Activated T-cell treated with anti-CD3 and anti-CD28 coated beads for 1 hour (primary cell): ENCODE measurements at places on chromosomes 11 and 22.

GRCh38 chr11:106461839-106462545 lies 384.5 kb downstream of the AASDHPPT start:
- DNase-seq: no peak

DNA sequence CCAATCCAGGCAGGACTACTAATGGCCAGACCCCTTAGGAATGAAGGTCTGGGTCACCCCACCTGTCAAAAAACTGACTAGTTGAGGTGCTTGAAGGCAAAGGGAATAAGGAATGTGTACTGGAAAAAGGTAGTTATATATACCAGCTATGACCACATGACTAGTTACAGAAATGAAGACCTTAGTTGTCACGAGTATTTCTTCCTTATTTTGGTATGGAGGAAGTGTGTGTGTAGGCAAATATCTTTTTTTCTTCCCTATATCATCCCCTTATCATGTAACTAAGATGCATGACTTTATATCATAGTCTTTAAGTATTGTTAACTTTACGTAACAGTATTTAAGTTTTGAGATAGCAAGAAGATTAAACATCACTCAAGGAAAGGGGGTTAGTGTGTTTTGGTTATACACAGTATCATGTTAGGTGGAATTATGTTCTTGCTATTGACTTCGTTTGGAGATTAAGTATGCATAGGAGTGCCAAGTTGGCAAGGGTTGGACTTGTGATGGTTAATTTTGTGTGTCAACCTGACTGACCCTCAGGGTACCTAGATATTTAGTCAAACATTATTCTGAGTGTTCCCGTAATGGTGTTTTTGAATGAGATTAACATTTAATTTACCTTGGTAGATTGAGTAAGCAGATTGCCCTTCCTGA lies 38.2 kb upstream of the NARS2 start:
- DNase-seq: no peak

GRCh38 chr22:48758881-48759875 lies 1068.5 kb downstream of the BRD1 start:
- DNase-seq: no peak

DNA sequence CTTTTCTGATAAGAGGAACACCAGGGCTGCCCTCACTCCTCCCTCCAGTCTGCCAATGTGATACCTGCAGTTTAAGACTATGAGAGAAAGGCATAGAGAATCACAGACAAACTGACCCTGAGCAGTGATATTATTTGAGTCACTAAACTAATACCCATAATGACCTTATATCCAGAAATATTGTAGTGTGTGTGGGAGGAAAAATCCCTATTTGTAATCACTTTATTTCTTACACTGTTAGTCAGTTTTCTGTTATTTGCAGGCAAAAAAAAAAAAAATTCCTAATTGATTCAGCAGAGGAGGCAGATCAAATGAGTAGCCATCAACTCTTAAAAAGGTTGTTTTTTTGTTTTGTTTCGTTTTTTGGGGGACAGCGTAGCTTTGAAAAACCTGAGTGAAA lies 82.5 kb downstream of the MAML2 start:
- DNase-seq: no peak

- peak; percentile 20 for DNase-seq
Measured at GRCh38 chr22:23119494-23120414, 22.0 kb downstream of the RSPH14 start.

- DNase-seq: no peak
Measured at GRCh38 chr11:29676993-29677392, 339.8 kb downstream of the KCNA4 start.

GRCh38 chr22:46578251-46578823 lies 40.9 kb upstream of the CELSR1 start:
- DNase-seq: no peak

GRCh38 chr11:6403539-6403938 lies 13.3 kb downstream of the SMPD1 start:
- DNase-seq: no peak

DNA sequence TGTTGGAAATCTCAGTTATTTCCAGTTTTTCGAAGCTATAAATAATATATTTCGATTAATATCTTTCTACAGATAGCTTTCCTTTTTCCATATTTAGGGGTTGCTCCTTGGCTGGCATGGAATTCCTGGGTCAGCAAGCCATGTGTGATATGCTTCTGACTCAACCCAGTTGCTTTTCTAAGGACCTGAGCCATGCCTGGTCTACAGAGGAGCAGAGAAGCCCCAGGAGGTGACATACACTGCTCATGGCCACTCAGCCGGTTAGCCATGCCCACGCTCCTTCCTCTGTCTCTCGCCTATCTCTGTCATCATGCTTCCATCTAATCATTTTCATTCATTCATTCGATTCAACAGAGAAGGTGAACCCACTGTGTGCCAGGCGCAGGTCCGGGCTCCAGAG lies 23.2 kb upstream of the PDGFB start:
- no peak for DNase-seq

DNA sequence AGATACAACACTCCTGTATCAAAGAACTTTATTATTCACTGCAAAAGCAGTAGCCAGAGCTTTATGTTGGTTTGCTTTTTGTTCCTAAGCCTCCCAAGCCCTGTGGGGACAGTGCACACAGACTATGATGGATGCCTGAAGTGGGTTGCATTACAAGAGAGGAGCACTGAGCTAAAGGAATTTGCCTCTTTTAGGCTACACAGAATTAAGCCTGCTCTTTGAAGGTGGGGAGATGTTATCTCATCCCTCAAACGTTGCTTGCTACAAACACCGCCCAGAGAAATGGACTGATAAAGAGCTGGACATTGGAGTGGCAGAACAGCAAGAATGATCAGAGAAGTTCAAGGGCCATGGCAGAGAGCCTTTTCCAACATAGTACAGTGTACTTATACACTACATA lies 2.5 kb upstream of the POGLUT3 start:
- DNase-seq: no peak

DNA sequence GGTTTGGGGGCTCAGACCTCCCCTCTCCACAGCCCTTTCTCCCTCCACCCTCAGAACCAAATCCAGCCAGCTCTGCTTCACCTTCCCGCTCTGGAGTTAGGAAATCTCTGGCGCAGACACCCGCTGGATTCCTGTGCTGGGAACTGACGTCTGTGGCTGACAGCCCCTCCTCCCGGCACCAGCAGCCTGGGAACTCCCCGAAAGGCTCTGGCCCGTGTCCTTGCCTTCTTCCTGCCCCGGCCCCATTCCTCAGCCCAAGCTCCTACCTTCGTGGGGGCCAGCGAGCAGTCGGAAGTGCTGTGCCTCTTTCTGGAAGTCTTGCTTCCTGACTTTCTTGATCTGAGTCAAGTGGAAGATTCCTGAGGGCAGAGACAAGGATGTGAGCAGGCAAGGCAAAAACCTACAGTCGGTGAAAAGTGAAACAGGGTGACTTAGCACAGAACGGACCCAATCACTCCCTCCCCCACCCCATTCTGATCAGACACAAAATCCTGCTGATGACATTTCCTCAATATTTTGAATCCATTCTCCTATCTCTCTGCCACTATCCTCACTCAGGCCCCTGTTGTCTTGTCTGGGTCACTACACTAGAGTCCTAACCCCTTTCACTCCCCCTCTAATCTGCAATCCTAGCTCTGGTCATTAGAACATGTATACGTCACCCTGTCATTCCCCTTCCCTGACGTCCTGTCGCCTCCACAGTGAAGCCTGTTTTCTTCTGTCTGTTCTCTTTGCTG lies 34.1 kb downstream of the CHRDL2 start:
- no peak for DNase-seq

DNA sequence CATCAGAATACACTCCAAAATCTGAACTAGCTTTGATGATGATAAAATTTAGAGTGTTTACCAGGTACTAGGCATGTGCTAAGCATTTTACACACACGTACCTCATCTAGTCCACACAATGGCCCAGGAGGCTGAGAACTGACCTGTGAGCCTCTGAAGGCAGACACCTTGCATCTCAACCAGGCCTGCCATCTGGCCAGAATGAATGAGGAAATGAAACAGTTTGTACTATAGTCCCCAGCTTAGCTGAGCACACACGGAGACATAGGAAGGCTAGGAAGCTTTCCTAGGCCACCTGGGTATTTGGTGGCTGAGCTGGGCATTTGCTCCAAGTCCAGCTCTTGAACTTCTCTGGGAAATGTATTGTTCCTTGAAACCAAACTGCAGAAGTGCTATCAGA lies 6.9 kb upstream of the SHANK3 start:
- no peak for DNase-seq

GRCh38 chr22:43995798-43996169 lies 28.3 kb upstream of the PARVB start:
- no peak for DNase-seq

- DNase-seq: no peak
Measured at GRCh38 chr11:102306817-102307726, 10.2 kb upstream of the BIRC3 start.

DNA sequence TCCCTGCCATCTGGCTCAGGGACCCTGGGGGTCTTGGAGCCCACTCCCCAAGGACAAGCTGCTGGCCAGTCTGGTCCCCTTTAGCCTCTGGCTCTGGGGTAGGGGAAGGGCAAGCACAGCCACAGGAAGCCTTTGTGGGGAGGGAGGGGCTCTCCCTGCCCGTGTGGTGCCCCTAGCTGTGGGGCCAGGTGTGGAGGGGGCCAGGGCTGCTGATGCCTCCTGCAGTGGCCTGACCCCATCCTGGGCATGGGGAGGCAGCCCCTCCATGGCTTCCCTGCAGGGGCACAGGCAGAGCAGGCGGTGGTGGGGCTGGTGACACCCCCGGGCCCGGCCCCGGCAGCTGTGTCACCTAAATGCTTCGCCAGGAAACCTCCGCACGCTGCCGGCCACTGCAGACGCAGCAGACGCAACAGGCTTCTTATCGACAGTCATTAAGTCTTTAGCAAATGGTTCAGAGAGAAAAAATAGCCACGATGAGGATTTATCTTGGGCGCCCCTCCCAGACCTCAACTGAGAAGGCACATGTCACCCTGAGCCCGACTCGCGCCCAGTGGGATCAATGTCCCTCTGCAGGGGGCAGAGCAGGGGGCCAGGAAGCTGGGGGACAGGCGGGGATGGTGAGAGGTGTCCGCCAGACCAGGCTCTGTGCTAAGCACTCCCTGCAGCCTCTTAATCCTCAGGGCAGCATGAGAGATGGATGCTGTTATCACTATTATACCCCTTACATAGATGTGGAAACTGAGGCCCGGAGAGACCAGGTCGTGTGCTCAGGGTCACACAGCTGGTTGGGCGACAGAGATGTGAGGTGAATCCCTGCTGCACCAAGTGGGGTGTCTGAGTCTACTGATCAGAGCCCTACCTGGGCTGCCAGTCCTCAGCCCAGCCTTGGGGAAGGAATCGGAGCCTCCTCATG lies 33.9 kb downstream of the FLRT1 start:
- no peak for DNase-seq

DNA sequence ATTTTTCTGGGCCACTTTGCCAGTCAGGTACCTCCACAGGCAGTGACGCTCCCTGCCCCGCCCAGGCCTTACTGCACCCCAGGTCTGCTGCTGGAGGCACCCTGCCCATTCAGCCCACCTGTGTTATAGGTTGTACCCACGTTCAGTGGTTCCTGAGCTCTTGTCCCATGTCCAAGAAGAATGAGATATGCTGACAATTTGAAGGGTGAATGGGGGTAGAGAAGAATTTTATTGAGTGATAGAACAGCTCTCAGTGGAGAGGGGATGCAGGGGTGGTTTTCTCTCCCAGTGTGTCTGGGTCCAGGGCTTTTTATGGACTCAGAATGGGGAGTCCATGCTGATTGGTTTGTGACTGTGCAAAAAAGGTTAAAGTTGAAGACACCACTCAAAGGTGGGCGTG lies 149.7 kb downstream of the LDLRAD3 start:
- DNase-seq: no peak

DNA sequence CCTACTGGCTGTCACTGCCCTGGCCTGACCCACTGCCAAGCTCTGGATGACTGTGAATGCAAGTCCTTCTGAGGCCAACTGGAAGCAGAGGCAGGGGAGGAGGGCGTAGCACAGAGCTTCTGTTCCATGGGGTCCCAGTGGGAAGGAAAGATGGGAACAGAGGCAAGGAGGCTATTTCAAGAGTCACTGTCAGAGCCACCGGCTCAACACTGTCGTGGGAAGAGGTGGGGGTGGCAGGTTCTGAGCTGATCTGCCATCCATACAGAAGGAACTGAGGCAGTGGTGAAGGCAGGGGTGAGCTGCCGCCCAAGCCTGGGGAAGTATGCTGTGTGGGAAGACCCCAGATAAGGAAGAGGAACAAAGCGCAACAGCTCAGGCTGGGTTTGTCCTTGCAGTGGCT lies 54.7 kb downstream of the SGSM3 start:
- no peak for DNase-seq

DNA sequence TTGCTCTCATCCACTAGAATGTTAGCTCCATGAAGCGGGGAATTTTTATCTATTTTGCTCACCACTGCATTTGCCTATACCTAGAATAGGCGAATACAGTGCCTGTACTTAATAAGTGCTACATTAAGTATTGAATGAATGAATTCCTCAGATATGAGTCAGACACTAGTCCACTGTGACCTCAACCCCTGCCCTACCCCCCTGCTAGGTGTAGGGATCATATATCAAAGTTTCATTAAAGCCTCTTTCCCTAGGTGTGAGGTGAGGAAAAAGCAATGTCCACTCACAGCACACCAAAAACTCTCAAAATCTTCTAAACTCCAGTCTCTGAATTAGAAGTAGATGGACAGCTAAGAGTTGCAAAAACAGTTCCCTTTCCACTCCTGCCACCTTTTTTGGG lies 9.8 kb upstream of the PSMA1 start:
- DNase-seq: no peak

GRCh38 chr11:117160826-117161225 lies 16.7 kb downstream of the PAFAH1B2 start:
- DNase-seq: no peak

DNA sequence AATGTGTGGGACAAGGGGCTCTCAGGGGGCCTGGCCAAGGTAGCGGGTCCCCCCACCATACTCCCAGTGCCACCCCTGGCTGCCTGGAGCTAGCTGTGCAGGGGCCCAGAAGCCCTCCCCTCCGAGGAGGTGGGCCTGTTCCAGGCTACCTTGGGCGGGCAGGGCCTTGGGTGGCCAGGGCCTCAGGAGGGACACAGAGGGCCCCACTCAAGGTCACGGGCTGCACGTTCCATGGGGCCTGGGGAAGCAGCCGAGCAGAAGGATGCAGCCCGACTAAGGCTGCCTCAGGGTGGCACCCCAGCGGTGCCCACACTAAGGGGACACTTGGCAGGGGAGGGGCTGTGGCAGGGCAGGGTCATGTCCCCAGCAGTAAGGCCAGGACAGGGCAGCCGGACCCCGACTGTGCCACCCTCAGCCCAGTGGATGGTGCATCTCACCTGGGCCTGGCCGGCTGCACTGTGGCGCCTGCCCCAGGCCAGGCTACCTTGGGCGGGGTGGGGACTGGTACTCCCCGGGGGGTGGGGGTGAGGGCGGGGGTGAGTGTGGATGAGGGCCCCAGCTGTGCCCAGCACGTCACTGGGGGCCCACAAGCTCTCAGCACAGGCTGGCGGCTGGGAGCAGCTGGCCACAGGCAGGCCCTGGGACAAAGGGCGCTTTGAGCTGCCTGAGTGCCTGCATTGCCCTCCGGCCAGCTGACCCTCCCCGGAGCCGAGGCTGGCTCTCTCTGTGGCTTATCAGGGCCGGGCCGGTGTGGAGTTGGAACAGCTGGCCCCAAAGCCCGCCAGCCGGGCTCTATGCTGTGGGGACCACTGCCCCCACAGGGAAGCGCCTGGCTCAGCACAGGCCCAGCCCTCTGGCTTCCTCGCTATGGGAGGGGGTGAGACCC lies 117.1 kb downstream of the KCNQ1 start:
- no peak for DNase-seq
